Dorsolateral prefrontal cortex (tissue), 122 donors: ENCODE measurements at places on chromosomes 7 and 10.
A peak's percentile ranks its signal among the peaks of the same experiment; 100 is the strongest.

DNA sequence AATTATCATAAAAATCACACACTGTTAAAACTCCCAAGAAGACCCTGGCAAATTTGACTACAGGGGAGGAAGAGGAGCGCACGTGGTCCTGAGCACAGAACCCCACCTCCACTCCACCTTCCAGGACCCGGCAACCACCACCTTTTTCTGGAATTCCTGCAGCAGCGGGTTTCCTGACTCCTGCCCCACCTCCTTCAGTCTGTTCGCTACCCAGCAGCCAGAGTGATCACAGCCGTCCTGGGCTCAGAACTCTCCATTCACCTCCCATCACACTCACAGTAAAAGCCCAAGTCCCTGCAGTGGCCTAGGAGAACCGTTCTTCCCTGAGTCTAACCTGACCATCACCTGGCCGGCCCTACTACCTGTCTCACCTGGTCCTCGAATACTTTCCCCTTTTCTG, 107.4 kb upstream of the FAM204A start:
- no peak for DNase-seq

DNA sequence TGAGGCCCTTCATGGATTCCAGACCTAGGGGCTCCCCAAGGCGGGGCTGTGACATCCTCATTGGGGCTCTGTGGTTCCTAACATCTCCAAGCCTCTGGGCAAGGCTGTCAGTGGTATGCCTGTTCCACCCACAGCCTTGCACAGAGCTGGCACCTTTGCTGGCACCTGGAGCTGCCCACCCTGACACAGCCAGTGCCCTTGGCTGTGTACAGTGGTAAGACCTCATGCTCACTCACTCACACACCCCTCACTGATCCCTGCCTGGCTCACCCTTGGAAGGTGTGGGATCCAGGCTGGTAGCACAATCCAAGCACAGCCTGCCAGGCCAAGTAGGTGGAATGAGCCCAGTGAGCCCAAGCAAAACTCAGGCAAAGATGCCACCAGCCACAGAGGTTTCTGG, 200.4 kb upstream of the PCDH15 start:
- no peak for DNase-seq

DNA sequence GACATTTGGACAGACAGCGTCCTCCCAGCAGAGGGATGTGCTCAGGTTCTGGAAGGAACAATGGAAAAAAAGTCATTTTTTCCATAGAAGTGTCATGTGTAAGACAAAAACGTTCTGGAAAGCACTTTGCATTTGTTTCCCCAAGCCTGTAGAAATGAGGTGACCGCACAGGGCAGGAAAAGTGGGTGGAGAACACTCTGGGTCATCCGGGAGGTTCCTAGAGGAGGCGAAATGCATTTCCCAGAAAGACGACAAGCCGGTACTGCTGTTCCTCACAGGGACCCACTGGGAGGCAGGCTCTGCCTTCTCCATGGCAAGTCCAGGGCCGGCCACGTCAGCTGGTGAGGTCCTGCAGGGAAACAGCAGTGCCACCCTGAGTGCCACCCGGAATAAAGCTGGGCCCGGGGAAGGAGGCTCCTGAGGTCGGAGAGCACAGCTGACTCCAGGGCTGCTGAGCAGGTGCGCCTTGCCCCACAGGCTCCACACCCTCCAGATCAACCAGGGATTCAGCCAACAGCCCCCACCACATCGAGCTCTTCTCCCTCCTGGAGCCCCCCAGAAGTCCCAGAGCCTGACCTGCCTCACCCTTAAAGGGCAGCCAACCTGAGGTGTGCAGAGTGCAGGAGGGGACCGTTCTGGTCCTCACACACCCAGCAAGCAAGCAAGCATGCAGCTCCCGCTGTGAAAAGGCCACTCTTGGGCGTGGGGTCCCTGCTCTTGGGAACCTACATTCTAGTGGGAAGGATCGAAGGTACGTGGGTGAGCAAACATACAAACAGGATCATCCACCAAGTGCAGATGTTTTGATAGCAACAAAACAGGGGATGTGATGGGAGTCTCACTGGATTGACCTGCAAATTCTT, 28.8 kb upstream of the INPP5A start:
- DNase-seq: peak; percentile 65

DNA sequence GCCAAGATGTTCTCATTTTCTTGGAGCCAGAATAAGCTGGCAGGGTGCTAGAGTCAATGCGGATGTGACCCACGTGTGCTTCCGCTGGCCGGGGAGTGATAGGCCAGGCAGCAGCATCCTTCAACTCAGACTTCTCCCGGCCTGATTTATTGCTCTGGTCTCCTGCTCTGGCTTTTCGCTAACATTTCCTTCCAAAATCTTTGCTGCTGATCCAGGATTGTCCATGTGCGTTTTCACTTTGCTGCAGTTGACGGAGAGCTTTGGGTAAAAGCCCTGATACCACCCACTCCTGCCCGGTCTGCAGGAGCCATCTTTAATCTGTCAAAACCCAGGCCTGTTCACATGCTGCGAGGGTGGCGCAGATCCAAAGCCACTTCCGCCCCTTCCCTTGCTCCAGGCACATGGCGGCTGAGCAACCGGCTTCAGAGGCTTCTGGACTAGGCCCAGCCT, 106.8 kb downstream of the CYP26A1 start:
- no peak for DNase-seq

DNA sequence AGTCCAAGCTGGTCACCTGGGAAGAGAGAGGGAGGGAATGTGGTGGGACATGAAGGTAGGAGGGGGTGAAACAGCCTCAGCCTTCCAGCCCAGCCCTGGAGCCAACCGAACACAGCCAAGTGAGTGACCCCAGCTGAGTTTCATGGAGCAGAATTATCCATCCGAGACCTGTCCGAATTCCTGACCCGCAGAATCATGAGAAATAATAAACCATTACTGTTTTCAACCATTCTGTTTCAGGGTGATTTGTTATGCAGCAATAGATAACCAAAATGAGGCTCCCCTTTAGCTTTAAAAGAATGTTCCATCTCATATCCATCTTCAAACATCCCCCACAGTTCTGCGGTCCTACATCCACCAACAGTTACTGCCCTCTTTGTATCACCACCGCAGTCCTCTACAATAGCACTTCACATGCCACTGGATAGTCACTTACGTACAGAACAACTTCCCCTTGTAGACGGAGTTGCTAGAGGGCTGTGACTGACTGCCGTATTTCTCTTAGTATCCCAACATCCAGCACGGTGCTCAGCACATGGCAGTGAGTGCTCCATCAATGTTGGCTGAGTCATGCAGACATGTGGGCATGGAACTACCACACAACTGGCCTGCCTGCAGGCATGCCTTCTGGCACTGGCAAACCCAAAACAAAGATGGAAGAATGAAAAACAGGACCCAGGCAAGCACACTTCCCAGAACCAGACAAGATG, 18.5 kb downstream of the KIAA1549 start:
- DNase-seq: no peak

- no peak for DNase-seq
These were observed 403.1 kb downstream of the SFMBT2 start for GRCh38 chr10:7007600-7008190.

DNA sequence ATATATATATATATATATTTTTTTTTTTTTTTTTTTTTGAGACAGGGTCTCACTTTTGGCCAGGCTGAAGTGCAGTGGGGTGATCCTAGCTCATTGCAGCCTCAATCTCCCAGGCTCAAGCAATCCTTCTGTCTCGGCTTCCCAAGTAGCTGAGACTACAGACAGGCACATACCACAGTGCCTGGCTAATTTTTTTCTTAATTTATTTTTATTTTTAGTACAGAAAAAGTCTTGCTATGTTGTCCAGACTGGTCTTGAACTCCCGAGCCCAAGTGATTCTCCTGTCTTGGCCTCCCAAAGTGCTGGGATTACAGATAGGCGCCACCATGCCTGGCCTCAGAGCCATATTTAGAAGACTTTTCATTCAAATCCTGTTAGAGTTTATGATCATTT, 79.6 kb downstream of the PRTFDC1 start:
- DNase-seq: no peak

- peak; percentile 26 for DNase-seq
These were observed 3.0 kb upstream of the HOXA7 start for GRCh38 chr7:27159266-27160144.

DNA sequence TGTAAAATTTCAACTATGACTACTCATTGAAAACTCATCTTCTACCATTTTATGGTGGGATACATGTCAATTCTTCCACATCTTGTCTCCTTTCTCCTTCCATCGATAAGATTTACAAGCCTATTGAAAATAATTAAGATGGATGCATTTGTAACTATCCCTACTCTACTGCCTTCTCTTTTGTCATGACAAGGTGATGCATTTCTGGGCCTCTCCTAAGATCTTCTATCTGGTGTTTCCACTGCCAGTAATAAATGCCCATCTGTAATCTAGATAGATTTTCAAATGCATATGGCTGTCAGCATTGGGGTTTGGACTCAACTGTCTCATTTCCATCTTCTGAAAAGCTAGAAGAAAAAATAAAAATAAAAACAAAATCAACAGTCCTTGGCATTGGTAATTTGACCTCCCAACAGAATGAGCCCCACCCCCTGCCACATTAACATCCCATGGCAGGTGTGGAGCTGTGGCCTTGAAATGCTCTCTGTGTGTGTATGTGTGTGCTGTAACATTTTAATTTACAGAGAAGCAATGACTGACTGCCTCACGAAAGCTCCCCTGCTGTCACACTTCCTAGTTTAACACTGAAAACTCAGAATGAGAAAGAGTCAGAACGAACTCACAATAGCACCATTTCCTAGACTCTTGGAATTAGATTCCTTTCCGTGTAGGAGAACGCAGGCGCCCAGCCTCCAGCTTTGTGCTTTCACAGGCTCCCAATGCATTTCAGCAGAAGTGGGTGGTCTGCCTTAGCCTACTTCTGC, 74.2 kb downstream of the RHOBTB1 start:
- DNase-seq: no peak

GRCh38 chr7:26959290-26959689, 94.9 kb upstream of the SKAP2 start:
- no peak for DNase-seq

- DNase-seq: no peak
These were observed 236.5 kb upstream of the PTN start for GRCh38 chr7:137579913-137580640.

GRCh38 chr7:135993950-135994349, 16.8 kb upstream of the MTPN start:
- no peak for DNase-seq

DNA sequence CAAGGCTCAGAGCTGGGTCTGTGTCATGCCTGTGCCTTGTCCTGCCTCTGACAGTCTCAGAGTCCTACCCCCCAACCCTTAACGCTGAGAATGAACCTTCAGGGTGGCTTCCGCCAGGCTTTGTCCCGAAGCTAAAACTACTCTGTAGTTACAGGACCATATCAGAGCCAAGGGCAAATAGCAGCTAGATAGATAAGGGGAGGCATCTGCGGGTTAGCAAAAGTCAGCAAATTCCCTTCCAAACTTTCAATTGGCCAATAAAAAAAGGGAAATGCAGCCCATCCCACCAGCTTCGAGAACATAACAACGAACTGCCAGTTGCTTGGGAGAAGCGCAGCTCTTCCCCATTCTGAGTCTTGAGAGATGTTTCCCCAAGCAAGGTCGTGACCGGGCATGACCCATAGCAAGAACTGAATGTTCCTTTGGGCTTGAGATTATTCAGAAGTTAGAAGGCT, 17.7 kb downstream of the CCL24 start:
- DNase-seq: no peak

DNA sequence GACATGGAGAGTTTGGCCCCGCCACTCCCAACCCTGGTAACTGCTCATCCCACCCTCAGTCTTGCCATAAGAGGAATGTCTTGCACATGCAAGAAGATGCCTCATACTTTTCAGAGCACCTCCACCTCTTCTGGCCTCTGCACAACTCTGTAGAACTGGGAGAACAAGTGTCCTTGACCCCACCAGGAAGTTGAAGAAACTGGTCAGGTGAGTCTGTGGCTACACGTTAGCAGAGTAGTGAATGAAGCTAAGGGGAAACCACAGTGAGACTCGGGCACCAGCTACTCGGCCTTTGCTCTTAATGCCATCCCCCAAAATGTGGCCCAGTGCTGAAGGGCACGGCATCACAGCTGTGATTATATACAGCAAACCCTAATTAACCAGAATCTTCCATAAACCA, 110.1 kb downstream of the ARID5B start:
- no peak for DNase-seq

- no peak for DNase-seq
These were observed 36.8 kb downstream of the CUX1 start for GRCh38 chr7:101854084-101854865.

DNA sequence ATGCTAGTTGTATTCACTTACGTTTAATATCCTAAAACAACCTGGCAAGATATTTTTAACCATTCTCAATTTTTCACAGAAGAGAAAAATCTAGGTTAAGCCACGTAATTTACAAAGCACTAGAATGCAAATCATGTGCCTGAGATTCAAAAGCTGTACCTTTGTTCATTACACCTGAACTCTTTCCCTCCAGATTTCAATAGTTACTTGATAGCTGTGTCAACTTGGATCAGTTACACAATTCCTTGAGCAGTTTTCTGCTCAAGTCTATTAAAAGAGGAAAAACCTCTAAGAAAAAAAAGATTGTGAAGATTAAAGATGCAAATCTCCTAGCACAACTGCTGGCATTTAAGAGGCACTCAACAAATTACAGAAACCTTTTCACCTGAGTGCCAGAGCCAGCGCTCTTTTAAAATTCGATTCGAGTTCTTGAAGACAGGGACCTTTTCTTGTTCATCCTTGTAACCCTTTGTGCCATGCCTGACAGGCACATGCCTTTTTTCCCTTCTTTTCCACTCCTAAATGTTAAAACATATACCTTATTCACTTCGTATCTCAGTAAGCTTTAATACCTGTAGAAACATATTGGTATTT, 886 bp downstream of the NSUN6 start:
- no peak for DNase-seq

GRCh38 chr7:134502463-134503371, 24.6 kb upstream of the AKR1B10 start:
- no peak for DNase-seq

DNA sequence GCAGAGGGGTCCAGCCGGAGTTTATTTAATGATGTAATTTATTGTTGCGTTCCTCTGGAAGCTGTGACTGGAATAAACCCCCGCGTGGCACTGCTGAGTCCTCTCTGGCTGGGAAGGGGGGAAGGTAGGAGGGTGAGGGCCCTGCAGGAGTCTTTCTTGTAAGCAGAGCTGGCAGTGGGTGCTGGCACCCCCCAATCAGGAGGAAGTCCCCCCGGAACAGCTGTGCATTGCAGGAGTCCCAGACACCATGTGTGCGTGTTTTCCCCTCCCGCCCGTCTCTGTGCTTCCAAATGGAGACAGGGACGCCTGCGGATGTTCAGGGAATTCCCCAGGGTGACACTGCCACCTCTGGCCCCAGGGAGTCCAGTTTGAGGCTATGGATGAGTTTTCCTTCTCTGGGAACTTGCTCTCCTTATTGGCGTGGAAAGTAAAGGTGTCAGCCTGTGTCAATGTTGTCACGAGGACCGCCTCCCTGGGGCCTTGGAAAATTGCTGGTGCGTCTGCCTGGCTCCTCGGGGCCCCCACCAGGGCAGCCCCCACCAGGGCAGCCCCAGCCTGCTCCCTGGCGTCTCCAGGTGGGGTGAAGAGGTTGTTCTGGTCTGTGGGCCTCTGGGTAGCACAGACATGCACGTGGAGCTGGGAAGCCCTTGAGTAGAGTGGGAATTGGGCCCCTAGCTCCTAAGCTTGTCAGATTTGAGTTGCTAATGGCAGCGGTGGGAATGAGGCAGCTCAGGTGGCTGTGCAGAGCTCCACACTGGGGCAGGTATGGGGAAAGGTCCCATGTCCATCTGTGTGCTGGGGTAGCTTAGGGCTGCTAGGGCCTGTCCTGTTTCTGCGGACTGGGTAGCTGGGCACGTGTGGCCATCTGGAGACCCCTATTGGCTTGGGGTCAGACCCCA, 2.7 kb downstream of the FZD9 start:
- DNase-seq: no peak

- DNase-seq: no peak
These were observed 68.9 kb downstream of the PLCE1 start for GRCh38 chr10:94062611-94063010.

- DNase-seq: no peak
These were observed 37.6 kb downstream of the ENTPD1 start for GRCh38 chr10:95793401-95794045.
